RCC 7860 (cell line): ENCODE measurements at places on chromosomes 11 and 22.

GRCh38 chr11:10692531-10693115, 932 bp downstream of the IRAG1 start:
- DNase-seq: no peak

GRCh38 chr11:69417699-69418085, 63.8 kb upstream of the LINC01488 start:
- DNase-seq: no peak

DNA sequence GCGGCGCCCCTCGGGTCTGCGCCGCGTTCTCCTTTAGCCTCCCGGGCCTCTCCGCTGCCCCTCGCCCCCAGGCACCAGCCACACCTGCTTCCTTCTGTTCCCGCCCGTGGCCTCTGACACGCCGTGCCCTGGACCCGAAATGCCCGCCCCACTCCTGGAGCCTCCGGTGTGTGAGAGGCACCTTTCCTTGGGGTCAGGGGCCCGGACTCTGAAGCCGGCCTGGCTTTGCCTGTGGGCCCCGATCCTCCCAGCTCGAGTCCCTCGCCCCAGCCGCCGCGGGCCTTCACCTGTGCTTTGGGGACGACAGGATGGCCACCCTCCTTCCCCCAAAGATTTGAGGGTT, 661 bp upstream of the CDPF1 start:
- DNase-seq: no peak

- no peak for DNase-seq
Observed at GRCh38 chr22:35021161-35021560, 44.8 kb upstream of the ISX start.

DNA sequence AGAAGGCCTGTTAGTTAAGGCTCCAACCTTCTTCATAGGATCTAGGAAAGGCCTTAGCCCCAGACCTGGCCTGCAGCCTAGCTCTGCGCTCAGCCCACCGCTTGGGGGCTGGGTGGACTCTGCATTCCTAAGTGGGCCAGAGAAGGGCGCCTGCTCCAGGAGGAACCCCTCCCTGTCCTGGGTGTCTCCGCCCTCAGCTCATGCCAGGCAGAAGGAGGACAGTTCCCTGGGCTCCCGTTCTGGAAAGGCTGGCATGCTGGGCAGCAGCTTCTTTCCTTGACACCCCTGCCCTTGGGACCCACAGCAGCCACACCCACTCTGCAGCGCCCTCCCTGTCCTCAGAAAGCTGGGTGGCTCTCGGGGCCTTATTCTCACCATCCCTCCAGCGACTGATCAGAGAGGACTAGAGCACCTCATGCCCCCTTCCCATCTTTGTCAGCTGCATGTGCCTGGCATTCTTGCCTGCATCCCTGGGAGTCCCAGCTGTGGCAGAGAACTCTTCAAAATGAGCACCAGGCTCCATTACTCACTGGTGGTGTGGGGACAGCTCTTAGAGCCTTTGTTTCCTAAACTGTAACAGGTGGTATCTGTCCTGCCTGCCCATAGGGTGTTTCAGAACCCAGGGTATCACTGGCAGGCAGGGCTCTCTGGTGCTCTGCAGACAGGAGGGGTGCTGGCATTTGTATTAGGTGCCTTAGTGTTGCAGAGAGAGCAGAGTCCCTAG, 20.3 kb upstream of the MYRF start:
- no peak for DNase-seq

DNA sequence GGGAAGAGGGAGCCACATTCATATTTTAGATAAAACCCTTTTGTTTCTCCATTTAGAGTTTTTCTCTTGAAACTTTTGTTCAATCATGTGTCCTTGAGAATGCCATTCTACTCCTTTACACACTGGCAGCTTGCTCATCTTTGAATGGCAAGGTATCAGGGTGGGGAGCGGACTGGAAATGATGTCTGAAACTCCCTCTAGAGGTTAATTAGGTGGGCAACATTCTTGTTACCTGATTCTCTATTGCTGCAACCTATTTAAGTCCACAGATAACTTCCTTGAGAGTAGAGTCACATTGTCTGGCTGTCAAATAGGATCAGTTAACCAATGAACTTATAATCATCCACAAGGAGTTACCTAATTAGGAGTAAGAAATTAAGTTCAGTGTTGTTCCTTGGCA, 533.6 kb upstream of the API5 start:
- DNase-seq: no peak

DNA sequence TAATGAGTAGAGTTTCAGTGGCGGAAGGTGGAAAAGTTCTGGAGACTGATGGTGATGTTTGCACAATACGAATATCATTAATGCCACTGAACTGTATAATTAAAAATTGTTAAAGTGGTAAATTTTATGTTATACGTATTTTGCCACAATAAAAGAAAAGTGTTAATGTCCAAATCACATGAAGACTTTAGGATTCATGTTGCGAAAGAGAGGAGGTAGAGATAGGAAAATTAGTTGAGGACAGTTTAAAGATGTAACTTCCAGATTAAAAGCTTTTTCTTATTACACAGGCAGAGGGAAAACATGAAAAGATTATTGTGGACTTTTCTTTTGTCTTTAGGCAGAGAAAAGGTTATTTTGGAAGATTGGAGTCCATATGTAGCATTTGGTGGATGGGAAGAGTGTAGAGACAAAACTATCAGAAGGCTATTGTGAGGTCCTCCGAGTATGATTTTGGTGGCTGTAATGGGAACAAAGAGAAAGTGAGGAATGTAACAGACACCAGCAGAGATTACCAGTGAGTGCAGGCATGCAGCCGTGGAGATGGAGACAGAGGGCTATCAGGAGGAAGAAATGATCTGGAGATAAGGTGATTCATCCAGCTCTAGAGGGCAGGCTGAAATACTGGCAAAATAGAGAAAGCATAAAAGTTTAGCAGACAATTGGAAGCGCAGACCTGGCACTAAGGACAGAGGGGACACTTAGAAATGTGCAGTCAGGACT, 12.5 kb downstream of the VPS26B start:
- no peak for DNase-seq

DNA sequence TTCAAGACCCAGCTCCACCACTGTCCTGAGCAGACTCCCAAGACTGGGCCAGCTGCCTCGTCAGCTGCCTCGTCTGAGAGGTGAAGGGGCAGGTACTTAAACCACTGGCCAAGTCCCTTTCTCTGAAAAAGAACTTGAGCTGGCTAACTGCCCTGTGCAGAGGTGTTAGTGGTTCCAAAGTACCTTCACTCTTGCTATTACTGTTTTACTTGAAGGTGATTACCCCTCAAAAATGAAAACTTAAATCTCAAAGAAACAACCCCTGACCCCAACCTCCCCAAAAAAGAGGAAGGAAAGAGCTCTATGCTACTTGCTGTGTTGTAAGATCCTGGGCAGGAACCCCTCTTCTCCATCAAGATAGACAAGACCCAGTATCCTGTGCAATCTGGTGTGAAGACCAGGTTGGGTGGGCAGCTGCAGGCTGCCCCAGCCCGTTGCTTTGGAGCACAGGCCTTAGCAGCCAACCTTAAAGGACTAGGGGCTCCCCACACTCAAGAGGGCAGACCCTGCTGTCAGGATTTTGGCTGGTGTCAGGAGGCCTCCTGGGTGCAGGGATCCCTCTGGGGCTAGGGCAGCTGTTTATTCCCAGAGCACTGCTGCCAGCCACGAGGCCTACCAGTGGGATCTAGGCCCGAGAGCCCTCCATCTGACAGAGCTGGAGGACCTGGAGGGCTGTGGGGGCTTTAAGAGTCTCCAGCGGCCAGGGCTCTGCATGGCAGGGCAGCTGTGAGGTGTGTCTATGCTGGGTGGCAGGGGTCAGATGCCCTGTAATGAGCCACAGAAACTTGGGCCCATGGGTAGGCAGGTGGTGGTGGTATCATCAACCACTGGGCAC, 13.0 kb downstream of the GUCD1 start:
- no peak for DNase-seq
